ENCODE measurements at places on chromosomes 7 and 10.

GRCh38 chr10:66180021-66180420 is 745.8 kb upstream of the LRRTM3 start:
- H3K27me3 ChIP-seq, result no peaks in the 10 kb centered on the region
- no peak for DNase-seq
- no peak overlapping the region for H3K27ac ChIP-seq
- no peak overlapping the region for H3K4me3 ChIP-seq
- H3K4me1 ChIP-seq, result no peaks in the 10 kb centered on the region

GRCh38 chr7:7331523-7331922 is 149.2 kb downstream of the C1GALT1 start:
- no peak overlapping the region for H3K27ac ChIP-seq
- no peak for DNase-seq
- H3K4me3 ChIP-seq, result no peak overlapping the region
- H3K27me3 ChIP-seq, result peaks cover 33% of the 10 kb centered on the region

DNA sequence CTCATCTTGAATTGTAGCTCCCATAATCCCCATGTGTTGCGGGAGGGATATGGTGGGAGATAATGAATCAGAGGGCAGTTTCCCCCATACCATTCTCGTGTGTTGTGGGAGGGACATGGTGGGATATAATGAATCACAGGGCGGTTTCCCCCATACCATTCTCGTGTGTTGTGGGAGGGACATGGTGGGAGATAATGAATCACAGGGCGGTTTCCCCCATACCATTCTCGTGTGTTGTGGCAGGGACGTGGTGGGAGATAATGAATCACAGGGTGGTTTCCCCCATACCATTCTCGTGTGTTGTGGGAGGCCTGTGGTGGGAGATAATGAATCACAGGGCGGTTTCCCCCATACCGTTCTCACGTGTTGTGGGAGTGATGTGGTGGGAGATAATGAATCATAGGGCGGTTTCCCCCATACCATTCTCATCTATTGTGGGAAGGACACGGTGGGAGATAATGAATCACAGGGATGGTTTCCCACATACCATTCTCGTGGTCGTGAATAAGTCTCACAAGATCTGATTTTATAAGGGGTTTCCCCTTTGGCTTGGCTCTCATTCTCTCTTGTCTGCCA is 271.0 kb downstream of the MAD1L1 start:
- no peaks in the 10 kb centered on the region for H3K27me3 ChIP-seq
- peaks cover 34% of the 10 kb centered on the region for H3K4me1 ChIP-seq
- H3K36me3 ChIP-seq, result peaks cover 14% of the 10 kb centered on the region
- H3K27ac ChIP-seq, result peak overlapping the region; percentile 88
- peak overlapping the region; percentile 16 for H3K4me3 ChIP-seq

DNA sequence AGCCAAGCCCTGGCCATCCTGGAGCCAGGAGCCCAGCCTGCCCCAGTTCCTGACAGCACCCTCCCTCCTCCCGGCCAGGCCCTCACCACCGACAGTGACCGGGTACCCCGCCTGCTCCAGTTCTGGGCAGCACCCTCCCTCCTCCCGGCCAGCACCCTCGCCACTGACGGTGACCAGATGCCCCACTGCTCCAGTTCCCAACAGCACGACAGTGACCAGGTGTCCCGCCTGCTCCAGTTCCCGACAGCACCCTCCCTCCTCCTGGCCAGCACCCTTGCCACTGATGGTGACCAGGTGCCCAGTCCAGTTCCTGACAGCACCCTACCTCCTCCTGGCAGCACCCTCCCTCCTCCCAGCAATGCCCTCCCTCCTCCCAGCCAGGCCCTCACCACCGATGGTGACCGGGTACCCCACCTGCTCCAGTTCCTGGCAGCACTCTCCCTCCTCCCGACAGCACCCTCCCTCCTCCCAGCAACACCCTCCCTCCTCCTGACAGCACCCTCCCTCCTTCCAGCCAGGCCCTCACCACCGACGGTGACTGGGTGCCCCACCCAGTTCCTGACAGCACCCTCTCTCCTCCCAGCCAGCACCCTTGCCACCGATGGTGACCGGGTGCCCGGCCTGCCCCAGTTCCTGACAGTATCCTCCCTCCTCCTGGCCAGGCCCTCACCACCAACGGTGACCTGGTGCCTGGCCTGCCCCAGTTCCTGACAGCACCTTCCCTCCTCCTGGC is 40.3 kb downstream of the VIPR2 start:
- DNase-seq, result no peak
- H3K27ac ChIP-seq, result no peak overlapping the region
- H3K4me3 ChIP-seq, result no peak overlapping the region
- H3K27me3 ChIP-seq, result no peaks in the 10 kb centered on the region
- H3K4me1 ChIP-seq, result peaks cover 5% of the 10 kb centered on the region
- peaks cover 8% of the 10 kb centered on the region for H3K36me3 ChIP-seq

- H3K4me1 ChIP-seq, result no peaks in the 10 kb centered on the region
- H3K27me3 ChIP-seq, result no peaks in the 10 kb centered on the region
- no peak for DNase-seq
- no peak overlapping the region for H3K4me3 ChIP-seq
- no peak overlapping the region for H3K27ac ChIP-seq
- H3K36me3 ChIP-seq, result no peaks in the 10 kb centered on the region
Measured at GRCh38 chr7:11171569-11172192, 198.0 kb downstream of the PHF14 start.

All from central memory CD8-positive, alpha-beta T cell (primary cell).